ENCODE measurements at places on chromosomes 5 and 9.
A peak's percentile ranks its signal among the peaks of the same experiment; 100 is the strongest.

- DNase-seq = no peak
Observed at GRCh38 chr9:76553680-76554079, 94.7 kb downstream of the GCNT1 start.

GRCh38 chr9:88312517-88313103, 75.6 kb upstream of the SPIN1 start:
- no peak for DNase-seq

- no peak for DNase-seq
Observed at GRCh38 chr5:90882448-90882847, 323.9 kb downstream of the ADGRV1 start.

- DNase-seq = peak; percentile 87
Observed at GRCh38 chr5:81420039-81420667, 26.2 kb upstream of the ACOT12 start.

GRCh38 chr5:37849641-37850040, 9.8 kb upstream of the GDNF start:
- DNase-seq = no peak

- DNase-seq = no peak
Observed at GRCh38 chr9:117704024-117704575, at the start of gene TLR4. TLR4 (plus strand) TSS chr9:117704403; CDS start chr9:117704473, 70 bp downstream.

- DNase-seq = no peak
Observed at GRCh38 chr5:90221951-90222350, 187.6 kb downstream of the CETN3 start.

DNA sequence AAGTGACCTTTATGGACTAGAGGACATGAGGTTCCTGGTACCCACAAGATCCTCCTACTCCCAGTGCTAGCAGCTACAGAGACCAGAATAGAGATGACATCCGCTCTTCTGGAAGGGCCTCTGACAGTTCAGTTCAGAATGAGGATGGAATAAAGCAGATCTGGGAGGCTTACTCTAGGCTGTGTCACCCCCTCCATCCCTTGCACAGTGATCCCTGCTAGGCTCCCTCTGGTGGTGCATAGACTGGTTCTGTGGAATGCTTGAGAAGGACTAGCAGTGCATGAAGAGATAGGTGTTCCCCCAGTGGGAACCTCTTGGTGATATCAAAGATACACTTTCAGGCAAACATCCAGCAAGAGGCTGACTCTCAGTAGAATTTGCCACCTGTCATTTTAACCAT, 83.0 kb downstream of the NPR3 start:
- no peak for DNase-seq

- DNase-seq = no peak
Observed at GRCh38 chr5:133519191-133519590, 93.2 kb downstream of the FSTL4 start.

DNA sequence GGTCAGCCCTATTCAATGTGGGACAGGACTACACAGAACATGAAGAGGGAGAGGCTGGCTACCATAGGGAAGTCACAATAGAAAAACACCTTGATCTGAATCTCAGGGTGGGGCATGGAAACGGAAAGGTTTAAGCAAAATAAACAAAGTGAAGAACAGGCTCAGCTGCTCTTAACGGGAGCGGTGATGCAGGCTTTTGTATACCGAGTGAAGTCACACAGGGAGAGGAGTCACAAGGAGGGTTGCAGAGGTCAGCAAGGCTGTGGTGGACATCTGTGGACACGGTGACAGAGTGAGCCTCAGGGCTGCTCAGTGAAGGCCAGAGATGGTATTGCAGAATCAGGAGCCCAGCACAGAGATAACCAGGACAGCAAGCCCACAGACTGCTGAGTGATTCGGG, 30.6 kb upstream of the SEMA4D start:
- DNase-seq = no peak

GRCh38 chr9:135888766-135889394, 18.5 kb downstream of the CAMSAP1 start:
- no peak for DNase-seq

DNA sequence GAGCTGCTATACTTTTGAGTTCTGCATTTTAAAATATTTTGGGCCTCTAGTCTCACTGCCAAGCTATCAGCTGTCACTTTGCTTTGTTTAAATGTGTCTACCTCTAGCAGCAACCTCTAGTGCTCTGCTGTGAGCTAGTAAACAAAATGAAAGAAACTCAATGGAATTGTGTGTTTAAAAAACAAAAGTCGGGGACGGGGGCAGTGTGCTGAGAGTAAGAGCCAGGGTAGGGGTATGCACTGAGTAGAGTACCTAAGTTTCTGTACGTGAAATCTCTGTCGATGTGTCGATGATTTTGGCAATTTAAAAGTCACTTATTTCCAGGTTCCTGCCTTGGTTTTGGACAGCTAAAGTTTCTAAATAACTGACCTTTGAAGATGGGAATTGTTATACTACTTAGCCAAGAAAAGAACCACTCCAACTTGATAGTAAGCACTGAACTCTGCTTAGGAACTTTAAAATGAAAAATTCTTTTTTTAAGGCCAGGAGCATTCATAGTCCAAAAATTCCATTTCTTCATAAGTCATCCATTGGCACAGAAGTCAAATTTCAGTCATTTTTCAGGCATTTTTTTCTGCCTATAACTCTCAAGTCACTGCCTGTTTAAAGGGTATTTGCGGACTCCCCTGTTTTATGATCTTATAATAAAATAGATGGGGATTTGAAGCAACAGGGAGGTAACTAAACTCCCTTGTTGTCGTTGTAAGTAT, 111.5 kb downstream of the SAXO1 start:
- DNase-seq = peak; percentile 59

DNA sequence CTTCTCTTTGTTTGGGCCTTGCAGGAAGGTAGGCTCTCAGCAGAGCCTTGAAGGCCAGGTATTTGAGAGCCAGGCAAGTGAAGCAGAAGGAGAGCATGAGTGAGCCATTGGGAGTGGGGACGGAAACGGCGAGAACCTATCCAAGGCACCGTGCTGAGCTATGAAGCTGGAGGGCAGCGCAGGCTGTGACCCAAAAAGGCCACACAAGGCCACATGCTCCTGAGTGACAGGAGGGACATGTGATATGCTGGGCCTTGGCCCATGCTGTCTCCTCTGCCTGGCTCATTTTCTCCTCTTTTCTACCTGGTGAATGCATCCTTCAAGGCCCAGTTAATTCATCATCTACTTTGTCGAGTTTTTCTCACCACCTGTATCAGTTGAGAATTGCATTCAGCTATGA, 136.3 kb downstream of the PALM2AKAP2 start:
- no peak for DNase-seq
